Forelimb muscle (tissue), 1 donor: ENCODE measurements at places on chromosomes 12 and 14.

GRCh38 chr12:32367381-32367780, 32.0 kb upstream of the FGD4 start:
- DNase-seq = no peak

- no peak for DNase-seq
These were observed 206.9 kb downstream of the SOX5 start for GRCh38 chr12:23742574-23742973.

GRCh38 chr12:31216479-31216878, 109.5 kb downstream of the SINHCAF start:
- DNase-seq = no peak

DNA sequence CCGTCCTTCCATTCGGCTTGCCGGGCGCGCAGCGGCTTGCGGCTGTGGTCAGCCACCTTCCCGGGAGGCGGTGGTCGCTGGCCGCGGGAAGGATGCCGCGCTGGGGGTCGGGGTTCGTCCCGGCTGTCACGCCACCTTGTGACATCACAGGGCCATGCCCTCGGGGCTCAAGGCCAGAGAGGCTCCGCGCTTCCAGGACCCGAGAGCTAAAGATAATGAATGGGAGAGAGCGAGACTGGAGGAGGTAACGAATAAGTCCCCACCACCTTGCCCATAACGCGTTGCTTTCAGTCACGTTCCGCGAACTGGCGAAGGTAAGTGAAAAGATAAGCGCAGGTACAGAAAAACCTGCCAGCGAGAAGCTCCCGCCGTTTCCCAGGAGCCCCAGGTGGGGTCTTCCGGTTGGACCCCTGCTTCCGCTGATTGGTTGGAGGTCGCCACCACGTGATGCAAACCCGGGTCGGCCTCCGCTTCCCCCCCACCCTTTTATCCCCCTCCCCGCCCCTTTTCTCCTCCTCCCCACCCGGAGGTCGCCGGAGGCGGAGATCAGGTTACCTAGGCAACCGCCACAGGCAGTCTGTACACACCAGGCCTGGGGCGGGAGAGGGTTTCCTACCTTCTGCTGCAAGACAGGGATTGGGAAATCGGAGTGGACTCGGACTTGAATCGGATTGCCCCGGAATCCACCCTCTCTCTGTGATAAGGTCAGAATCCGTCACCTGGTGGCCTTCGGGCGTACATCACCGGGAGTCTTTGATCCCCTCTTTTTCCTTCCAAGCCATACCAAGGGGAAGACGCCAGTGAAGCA, at the start of gene LRRC9:
TSS of gene LRRC9 (plus strand) at position 575 of the 808 bp plus-strand sequence.
- no peak for DNase-seq

- DNase-seq = peak; percentile 17
These were observed 484 bp downstream of the ALKBH1 start for GRCh38 chr14:77707355-77707723.

- no peak for DNase-seq
These were observed 74.8 kb upstream of the MGAT4C start for GRCh38 chr12:86331012-86331411.

DNA sequence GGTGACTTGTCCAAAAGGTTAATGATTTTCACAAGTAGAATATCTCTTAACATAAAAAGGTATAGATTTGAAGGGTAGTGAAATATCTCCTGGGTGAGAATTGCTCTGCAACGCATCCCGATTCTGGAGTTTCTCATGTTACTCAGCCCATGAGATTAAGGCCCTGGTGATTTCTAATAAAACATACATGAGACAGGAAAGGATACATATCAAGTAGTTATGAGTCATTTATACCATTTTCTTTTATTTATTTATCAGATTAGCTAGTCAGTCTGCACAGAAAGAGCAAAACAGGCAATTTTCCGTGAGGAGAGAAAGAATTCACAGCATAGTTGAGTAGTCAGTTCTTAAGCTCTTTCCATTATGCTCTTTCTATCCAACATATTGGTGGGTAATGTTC, 535.6 kb upstream of the ATP2B1 start:
- no peak for DNase-seq

GRCh38 chr12:68440068-68440581, 108.0 kb upstream of the MDM1 start:
- DNase-seq = no peak

GRCh38 chr14:104680056-104680805, 9.2 kb upstream of the INF2 start:
- DNase-seq = no peak

- DNase-seq = peak; percentile 22
These were observed 2.4 kb upstream of the A2M start for GRCh38 chr12:9118158-9118557.

- no peak for DNase-seq
These were observed 19.4 kb downstream of the NUMB start for GRCh38 chr14:73438993-73439392.

GRCh38 chr14:52043690-52044089, 25.2 kb downstream of the NID2 start:
- DNase-seq = no peak

GRCh38 chr12:94190623-94191022, 42.2 kb downstream of the PLXNC1 start:
- no peak for DNase-seq

GRCh38 chr12:93279565-93280412, 97.9 kb upstream of the NUDT4 start:
- no peak for DNase-seq

DNA sequence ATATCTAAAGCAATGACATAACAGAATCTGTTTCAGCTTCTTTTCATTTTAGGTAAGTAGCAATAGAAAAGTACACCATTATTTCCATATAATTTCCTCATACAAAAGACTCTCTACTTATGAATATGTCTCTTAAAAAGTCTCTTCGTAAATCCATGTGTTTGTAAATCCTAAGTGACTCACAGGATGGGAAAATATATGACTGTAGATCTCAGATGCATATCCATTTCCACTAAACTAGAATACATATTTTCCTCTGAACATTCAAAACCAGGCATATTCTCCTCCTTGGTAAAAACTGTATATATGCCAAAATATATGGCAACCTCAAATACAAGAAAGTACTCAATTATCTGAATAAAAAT, 93.6 kb downstream of the TXNDC16 start:
- no peak for DNase-seq

DNA sequence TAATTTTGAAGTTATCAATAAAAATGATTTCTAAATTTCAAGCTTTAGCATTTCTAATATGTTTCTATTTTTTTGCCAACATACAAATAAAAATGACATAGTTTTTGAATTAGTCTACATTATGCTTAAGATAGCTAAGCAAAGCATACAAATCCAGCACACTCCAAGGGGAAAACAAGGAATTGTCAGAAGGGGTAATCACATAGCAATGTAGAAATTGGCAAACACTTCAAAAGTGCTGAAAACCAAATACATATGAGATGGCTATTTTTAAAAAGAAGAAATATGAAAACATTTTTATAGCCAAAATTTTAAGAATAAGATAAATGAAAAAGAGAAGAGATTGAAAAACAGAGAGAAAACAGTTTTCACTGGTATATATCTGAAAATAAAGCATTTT, 308.0 kb downstream of the SLC6A15 start:
- peak; percentile 70 for DNase-seq

DNA sequence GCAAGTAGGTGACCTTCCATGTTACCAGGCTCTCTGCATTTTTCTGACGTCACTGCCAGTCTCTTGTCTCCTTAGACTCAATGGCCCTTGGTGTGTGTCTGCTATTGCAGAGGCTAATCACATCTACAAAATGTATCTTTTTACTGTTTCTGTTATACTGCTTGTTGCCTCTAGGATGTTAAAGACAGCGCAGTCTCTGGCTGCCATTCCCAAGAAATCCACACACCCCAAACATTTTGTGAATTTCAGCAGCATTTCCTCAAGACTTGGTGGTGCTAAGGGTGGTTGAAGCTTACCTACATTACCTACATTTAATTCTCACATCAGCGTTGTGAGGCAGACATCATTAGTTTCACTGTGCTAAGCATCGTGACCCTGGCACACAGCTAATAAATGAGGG, 87.2 kb downstream of the C12orf75 start:
- DNase-seq = no peak

- no peak for DNase-seq
These were observed 113.0 kb upstream of the WSCD2 start for GRCh38 chr12:108016022-108016564.

- no peak for DNase-seq
These were observed 39.4 kb upstream of the CSRNP2 start for GRCh38 chr12:51122844-51123243.

DNA sequence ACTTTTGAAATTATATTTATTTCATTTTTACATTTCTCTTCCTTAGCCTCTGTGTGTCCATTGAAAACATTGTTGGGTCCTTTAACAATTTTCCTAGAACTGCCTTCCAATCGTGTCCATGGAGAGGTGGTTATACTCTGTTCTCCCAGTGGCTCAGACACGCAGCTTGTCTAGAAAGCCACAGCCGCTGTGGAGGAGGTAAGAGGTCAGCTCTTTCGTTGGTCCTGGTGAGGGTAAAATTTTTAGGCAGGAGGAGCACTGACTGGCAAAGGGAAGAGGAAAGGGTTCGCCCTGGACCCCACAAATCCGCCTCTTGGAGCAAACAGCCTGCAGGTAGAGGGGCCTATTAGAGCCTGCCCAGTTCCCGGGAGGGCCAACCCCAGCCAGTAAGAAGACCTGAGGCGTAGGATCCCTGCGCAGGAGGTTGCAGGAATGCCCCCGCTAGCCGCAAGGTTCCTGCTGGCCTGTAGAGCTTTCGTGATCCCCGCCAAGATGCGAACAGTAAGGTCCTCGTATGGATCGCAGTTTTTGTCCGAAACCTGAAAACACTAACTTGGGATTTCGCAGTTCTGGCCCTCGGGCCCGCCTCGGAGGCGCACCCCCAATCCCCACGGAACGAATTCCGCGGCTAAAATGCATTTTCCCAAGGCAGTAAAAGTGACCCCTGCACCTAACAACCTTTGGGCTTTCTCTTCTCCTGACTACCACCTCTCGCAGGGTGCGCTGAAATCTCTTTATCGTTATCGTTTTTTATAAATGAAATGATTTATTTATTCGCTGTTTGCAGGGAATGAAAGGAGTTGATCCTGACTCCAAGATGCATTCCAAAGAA, 7.5 kb upstream of the PAX9 start:
- no peak for DNase-seq

DNA sequence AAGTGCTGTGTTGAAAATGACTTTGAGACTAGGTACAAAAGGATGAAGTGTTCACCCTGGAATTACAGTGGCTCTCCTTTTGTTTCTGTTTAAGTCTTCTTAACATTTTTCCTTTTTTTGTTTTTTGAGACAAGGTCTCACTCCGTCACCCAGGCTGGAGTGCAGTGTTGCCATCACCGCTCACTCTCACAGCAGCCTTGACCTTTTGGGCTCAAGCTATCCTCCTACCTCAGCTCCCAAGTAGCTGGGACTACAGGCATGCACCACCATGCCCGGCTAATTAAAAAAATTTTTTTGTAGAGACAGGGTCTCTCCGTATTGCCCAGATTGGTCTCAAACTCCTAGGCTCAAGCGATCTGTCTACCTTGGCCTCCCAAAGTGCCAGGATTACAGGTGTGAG, 20.1 kb downstream of the ERC1 start:
- no peak for DNase-seq

GRCh38 chr14:101114726-101115515, 211.4 kb upstream of the RTL1 start:
- DNase-seq = no peak

GRCh38 chr14:92719421-92719820, 29.0 kb downstream of the LGMN start:
- peak; percentile 82 for DNase-seq

GRCh38 chr12:17214929-17215328, 609.0 kb upstream of the LMO3 start:
- no peak for DNase-seq

- peak; percentile 40 for DNase-seq
These were observed 78.9 kb downstream of the SNAPC1 start for GRCh38 chr14:61841145-61841544.

GRCh38 chr12:30023186-30023585, 239.4 kb upstream of the TMTC1 start:
- no peak for DNase-seq

GRCh38 chr14:22313172-22313801, 275.7 kb downstream of the DAD1 start:
- no peak for DNase-seq

GRCh38 chr12:9721394-9722092, 11.4 kb downstream of the CLECL1 start:
- DNase-seq = no peak

DNA sequence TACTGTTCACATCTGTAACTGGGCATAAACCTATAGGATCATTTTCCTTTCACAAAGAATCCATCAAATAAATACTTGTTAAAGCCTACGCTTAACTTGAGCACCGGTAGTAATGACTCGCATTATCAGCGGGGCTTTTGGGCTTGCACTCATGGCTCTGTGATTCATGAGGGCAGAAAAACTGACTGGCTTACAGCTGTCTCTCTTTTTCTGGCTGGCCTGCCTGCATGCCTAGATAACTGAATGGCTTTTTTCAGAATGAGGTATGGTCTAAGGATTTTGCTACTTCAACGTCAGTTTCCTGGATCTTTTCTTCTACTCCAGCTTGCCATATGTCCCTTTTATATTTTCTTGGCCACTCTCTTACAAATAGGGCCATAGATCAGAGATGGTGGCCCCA, 531.1 kb downstream of the NRXN3 start:
- DNase-seq = no peak

- no peak for DNase-seq
These were observed at the start of gene MYF6 for GRCh38 chr12:80707126-80707829. Gene MYF6 (plus strand): TSS chr12:80707634. CDS start chr12:80707720, 86 bp downstream.

DNA sequence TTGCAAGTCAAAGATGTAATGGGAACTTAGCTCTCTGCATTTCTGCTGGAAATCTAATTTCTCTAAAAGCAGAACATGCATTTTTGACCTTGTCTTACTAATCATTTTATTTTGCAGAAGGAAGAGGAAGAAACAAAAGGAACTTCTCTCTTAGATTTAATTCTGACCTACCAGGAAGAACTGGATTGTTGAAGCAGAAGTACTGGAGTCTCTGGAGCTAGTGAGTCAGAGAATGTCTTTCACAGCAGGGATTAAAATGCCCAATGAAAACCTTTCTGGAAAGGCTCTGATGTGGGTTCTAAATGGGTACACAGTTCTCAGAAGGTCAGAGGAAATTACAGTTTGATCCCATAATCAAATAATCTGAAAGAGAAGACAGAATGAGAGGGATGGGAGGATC, 70.8 kb upstream of the GNG2 start:
- no peak for DNase-seq

DNA sequence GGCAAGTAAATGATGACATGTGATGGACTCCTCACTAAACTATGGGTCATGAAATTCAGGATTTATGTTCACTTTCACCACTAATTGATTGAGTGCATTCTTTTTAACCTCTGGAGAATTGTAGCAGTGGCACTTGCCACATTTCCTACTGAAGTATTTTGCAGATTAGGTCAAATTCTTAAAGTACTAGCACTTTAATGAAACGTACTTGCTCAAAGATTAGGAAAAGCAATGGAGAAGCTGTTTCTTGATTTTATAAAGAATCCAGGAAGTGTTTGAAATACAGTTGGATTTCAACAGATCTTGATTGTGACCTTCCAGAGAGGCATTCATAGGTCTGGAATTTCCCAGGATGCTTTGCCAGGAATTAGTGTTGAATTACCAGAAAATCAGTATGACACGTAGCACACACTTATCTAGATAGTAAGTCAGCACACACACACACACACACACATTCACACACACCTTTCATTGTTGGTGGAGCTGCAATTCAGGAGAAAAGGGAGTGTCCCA, 162.6 kb downstream of the MYRFL start:
- DNase-seq = no peak

- DNase-seq = no peak
These were observed 193.5 kb upstream of the CNOT2 start for GRCh38 chr12:70049596-70050360.
